ENCODE measurements at places on chromosomes 12 and 14.
A peak's percentile ranks its signal among the peaks of the same experiment; 100 is the strongest.

GRCh38 chr14:61192989-61193388, 88.1 kb downstream of the TMEM30B start:
- no peak for DNase-seq

DNA sequence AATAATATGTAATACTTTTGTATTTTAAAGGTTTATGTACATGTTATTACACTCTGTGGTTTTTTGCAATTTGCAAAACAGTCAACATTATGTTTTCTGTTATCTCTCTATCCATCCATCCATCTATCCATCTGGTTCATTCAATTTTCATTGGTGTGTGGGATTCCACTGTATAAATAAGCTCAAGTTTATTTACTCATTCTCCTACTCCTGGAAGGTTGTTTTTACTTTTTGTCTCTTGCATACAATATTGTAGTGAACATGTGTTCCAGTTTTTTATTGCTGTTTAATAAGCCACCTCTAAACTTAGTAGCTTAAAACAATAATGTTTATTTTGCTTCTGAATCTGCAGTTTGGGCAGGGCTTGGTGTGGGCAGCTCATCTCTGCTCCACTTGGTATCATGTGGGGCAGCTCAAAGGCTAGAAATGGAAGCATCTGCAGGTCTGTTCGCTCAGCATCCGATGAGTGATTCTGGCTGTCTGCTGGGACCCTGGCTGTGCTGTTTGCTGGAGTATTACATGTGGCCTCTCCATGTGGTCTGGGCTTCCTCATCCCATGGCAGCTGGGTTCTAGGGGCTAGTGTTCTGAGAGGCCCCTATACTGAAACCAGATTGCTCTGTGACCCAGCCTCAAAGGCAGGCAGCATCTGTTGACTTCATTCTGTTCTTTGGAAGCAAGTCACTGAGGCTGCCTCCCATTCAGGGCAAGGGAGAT, 98.8 kb downstream of the SLC25A47 start:
- no peak for DNase-seq

DNA sequence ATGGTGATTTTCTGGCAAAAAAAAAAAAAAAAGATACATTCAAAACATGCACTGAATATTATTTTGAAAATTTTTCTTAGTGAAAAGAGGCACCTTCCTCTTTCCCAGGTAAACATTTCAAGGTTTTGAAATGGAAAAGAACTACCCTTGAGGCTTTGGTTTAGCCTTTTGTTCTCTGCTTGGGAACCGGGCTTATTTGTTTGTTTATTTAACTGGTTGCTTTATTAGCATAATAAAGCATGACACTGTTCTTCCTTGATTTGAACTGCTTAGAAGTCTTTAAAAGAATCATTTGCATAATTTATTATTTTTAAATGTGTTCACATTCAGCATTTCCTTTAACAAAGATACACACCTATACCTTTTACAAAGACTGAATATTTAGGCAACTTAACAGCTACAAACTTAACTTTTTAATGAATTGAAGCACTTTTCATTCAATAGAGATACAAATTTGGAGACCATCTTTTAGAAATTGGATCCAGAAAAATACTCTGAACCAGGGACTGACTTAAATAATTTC, 174.5 kb downstream of the FBXL14 start:
- no peak for DNase-seq

GRCh38 chr12:94792693-94793092, 142.3 kb upstream of the TMCC3 start:
- DNase-seq: no peak

DNA sequence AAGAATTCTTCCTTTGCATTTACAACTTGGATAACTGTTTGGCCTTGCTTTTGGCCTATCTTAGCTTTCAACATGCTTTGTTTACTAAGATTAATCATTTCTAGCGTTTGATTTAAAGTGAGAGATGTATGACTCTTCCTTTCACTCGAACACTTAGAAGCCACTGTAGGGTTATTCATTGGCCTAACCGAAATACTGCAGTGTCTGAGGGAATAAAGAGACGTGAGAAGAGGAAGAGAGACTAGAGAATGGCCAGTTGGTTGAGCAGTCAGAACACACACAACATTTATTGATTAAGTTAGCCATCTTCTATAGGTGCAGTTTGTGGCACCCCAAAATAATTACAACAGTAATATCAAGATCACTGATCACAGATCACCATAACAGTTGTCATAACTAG, 62.3 kb upstream of the CCDC175 start:
- DNase-seq: no peak

- peak; percentile 23 for DNase-seq
These were observed 4.4 kb downstream of the TXNRD1 start for GRCh38 chr12:104219908-104220404.

DNA sequence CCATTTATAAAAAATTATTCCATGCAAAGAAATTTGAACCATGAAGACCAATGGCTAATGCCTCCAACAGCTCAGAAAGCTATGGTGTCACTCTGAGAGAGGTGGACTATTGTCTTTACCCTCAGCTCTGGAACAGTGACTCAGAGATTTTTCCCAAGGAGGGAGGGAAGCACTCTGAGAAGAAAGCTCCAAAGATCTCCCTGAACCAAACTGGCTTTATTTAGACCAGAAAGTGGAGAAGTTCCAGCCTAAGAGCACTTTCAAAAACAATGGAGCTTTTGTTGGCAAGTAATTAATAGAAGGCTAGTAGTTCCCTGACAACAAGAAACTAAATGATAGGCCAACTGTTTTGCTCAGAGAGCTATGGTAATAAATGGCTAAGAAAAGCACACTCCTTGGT, 599.9 kb upstream of the MDGA2 start:
- DNase-seq: no peak

DNA sequence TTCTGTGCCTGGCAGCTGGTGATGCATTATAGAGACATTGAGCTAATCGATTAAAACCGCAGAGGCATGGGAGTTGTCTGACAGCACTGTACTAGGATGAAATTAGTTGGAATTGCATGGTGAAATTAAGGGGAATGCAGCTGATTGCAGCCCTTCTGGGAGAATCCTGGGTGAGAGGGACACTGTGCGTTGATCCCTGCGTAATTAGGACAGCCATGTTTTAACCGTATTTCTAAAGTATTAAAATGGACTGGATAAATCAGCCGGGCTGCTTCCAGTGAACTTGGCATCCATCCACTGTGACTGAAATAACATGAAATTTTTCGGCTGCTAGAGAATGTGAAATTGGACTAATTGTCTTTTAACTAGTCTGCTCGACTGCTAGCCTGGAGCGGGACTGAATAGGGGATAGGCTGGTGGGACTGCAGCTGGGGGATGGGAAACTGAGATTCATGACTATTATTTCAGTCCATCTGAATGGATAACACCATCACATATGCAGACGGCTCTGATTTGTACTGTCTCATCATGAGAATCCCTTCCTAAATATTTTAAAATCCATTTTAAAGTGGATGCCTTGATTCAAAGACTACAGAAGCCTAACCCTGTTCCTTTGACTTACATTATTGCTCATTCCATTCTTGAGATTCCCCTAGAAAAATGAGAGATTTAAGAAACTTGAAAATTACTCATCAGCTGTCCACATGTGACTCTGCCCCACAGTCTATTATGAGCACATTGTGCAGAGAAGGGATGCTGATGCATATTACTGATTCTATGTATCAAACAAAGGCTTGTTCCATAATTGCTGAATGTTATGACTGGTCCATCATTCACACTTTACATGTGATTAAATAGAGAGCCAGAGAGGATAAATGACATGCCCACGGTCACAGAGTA, 343.9 kb downstream of the NPAS3 start:
- DNase-seq: no peak

DNA sequence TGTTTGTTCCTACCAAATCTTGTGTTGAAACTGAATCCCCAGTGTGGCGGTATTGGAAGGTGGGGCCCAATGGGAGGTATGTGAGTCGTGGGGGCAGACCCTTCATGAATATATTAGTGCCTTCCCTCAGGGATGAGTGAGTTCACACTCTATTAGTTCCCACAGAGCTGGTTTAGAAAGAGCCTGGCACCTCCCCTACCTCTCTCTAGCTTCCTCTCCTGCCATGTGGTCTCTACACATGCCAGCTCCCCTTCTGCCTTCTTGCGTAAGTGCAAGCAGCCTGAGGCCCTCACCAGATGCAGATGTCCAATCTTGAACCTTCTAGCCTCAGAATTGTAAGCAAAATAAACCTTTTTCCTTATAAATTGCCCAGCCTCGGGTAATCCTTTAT, 105.8 kb downstream of the SPTSSA start:
- DNase-seq: no peak

DNA sequence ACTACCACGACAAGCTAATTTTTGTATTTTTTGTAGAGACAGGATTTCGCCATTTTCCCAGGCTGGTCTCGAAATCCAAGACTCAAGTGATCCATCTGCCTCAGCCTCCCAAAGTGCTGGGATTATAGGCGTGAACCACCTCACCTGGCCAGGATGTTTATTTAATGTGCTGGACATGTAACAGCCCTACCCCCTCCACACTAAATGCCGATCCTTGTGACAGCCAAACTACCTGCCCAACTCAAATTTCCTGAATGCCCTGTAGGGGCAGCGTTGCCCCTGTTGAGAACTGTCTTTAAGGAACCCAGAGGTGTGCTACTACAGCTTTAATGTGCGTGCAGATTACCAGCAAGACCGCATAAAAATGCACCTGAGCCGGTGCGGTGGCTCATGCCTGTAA, 48.1 kb downstream of the KCNK13 start:
- peak; percentile 13 for DNase-seq

- DNase-seq: no peak
These were observed 142.5 kb downstream of the EFCAB11 start for GRCh38 chr14:89811954-89812575.

- DNase-seq: no peak
These were observed 355.4 kb upstream of the FAR2 start for GRCh38 chr12:28793581-28794151.

- DNase-seq: no peak
These were observed 33.4 kb downstream of the CHST11 start for GRCh38 chr12:104490186-104490585.

- DNase-seq: peak; percentile 58
These were observed 1133.2 kb upstream of the TMEM132C start for GRCh38 chr12:127133675-127134335.
